ENCODE measurements at places on chromosomes 12 and 14.

- no peak for DNase-seq
Observed at GRCh38 chr12:127711108-127711507, 555.9 kb upstream of the TMEM132C start.

- DNase-seq, result no peak
Observed at GRCh38 chr12:52434081-52434733, at the start of gene KRT75. KRT75 (minus strand) TSS chr12:52434371; CDS start chr12:52434304, 67 bp downstream.

- DNase-seq, result no peak
Observed at GRCh38 chr14:98622208-98623051, 649.6 kb downstream of the BCL11B start.

GRCh38 chr14:34199585-34199984 lies 248.7 kb upstream of the EGLN3 start:
- no peak for DNase-seq

DNA sequence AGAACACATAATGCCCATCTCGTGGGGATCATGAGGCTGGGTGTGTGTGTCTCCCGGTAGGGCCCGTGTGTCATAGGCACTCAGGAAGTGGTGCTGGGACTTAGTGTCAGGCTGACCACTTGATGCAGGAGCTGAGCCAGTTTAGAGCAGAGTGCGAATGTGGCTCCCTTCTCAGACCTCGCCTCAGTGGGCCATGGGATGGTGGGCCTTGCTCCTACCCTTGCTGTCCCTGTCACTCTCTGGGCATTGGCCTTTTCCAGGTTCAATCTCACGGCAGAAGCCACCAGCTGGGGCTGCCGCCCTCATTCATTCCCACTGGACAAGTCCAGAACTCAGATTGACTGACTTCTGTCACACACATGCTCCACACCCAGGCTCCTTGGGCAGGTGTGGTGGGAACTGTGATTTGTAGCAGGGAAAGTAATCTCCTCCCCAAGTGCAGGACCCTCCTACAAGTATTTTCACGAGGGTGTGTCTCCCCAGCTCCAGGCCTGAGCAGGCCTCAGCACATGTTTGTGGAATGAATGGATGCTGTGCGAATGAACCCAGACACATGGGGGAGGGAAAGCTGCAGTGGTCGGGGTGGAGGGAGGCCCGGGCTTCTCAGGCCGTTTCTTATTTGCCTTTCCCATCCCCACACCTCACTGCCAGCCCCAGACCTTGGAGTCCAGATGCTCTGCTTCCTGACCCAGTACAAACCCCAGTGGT lies 54.9 kb downstream of the BEGAIN start:
- DNase-seq, result no peak

- no peak for DNase-seq
Observed at GRCh38 chr12:9184276-9184675, 23.9 kb downstream of the PZP start.

DNA sequence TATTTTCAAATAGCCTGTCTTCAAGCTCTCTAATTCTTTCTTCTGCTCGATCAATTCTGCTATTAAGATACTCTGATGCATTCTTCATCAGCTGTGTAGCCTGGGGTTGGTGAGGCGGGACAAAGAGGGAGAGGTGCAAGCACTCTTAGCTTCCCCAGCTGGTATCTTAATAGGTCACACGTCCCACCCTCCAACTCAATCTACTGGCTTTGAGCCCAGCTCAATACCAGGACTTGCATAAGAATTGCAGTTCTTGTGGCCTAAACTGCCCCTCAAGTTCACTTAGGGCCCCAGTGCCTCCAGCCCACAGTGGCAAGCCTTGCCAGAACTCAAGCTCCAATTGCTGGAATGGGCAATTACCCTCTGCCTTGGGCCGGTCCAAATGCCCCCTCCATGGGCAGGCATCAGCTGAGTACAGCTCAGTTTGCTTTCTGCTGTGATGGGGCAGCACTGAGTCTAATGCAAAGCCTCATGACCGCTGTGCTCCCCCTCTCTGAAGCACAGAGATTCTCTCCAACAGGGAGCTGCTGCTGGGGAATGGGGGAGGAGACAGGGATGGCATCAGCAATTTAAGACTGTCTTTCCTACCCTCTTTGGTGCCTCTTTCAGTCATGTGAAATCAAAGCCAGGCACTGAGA lies 5.6 kb upstream of the SPATA7 start:
- DNase-seq, result no peak

- no peak for DNase-seq
Observed at GRCh38 chr12:126926023-126926594, 1340.9 kb upstream of the TMEM132C start.

DNA sequence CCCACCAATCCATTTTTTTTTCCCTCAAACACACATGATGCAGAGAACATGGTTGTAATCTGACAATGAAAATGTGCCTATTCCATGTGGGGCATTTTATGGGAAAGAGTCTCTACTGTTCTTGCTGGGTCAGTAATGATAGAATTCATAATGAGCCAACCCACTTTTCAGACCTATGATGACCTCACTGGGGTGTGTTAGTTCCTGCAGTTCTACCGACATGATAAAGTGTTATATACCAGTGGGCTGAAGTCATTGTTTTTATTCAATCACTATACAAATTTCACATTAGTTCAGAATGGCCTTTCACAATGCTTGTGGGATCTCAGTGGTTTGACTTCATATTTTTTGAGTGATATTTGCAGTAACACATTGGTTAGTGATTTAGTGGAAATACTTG lies 47.5 kb downstream of the PPFIBP1 start:
- DNase-seq, result no peak

DNA sequence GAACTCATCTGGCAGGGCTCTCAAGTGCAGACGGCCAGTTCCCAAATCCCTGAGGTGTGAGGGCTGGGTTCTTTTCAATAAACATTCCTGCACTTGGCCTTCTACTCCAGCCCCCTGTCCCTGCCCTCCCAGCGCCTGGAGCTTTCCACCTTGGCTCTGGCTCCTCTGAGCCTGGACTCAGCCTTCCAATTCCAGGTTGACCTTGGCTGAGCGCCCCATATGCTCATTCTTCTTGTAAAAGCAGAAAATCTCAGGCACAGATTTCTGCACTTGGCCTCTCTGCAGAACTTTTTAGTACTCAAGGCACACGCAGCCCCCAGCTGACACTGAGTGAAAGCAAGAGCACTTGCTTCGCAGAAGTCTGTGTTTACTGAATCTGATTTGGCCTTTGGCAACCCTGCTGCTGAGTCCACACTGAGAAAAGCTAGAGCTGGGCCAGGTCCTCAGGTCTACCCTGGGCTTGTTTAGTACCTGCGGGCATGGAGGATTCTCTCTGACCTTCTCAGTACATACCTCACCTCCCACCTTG lies 222.7 kb downstream of the MSRB3 start:
- DNase-seq, result no peak

DNA sequence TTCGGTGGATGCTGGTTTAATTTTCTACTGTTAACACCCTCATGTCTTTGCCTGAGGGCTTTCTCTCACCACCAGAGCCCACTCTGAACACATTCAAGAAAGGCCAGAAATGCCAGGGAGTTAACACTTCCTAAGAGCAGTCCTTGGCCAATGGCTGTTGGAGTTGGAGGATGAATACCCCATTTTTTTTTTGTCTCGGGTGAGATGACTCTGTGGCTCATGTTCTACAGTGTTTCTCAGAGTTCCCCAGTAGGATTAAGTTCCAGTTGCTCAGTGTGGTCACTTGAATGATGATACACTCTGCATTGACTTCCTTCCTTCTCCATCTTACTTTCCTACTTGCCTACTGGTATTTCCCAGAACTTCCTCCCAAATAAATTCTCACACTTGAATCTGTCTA lies 65.8 kb downstream of the FOS start:
- no peak for DNase-seq

GRCh38 chr12:58502841-58503240 lies 417.5 kb downstream of the LRIG3 start:
- DNase-seq, result no peak

- no peak for DNase-seq
Observed at GRCh38 chr14:96039633-96040311, 610 bp downstream of the C14orf132 start.

DNA sequence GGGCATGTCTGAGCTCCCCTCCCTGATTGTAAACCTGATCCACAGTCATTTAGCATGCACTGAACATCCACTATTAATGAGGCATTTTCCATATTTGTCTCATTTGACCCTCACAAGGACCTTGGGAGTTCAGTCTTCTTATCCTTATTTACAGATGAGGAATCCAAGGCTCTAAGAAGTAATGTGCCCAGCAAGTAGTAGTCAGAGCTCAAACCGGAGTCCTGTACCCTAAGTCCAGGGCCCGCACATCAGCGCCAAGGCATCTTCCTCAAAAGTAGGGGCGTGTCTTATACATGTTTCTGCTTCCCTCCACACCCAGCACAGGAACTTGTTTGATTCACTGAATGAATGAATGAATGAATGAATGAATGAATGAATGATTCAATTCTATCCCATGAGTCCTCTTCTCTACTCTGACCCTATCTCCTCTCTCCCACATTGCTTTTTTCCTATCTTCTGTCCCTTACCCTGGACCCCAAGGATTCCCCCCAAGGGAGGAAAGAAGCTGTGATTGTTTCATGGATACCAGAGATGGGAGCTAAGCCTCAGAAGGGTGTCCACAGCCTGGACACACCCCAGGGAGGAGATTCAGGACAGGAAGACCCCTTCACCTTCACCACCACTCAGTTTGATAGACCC lies 21.8 kb upstream of the KRT8 start:
- no peak for DNase-seq

GRCh38 chr14:52076334-52076733 lies 7.5 kb upstream of the NID2 start:
- no peak for DNase-seq

- no peak for DNase-seq
Observed at GRCh38 chr12:31466768-31467167, 124.2 kb downstream of the DENND5B start.

GRCh38 chr14:38248321-38249028 lies 7.4 kb downstream of the CLEC14A start:
- no peak for DNase-seq

GRCh38 chr14:104099096-104100041 lies 13.9 kb downstream of the ASPG start:
- DNase-seq, result no peak

GRCh38 chr14:49550286-49551184 lies 35.6 kb downstream of the RPS29 start:
- DNase-seq, result no peak

DNA sequence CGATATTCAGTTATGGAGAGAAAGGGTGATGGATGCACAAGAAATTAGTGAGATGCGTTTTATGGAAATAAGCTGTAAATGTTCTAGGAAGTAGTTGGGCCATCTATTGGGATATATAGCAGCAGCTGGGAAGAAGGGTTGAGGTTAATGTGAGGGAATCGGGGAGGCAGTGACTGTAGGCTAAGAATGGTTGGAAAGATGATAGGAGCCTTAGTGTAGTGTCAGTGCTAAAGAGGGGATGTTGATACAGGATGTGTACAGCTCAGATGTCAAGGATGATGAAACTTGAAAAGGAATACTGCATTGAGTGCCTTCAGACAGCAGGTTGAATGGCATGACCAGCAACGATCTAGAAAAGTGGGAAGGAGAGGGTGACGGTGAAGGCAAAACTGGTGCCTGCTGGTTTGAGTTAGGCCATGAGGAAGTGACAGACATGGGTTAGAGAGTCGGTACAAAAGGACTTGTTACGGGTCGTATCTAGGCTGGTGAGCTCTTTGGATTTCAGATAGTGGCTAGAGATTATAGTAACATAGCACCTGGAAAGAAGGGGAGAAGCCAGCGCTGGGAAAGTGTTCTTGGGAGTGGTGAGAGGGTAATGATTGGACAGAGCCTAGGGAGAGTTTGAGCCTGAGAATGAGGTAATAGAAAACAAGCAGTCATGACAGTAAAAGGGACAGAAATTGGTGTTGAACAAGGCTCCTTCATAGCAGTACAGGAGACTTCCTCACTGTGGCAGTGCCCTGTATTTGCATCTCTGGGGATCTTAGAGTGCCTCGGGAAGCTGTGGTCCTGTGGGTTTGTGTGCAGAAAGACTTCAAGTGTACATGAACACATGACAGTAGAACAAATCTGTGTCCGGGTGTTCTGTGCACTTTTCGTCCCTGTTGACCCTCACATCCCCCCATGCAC lies 9.6 kb downstream of the MARS1 start:
- no peak for DNase-seq

DNA sequence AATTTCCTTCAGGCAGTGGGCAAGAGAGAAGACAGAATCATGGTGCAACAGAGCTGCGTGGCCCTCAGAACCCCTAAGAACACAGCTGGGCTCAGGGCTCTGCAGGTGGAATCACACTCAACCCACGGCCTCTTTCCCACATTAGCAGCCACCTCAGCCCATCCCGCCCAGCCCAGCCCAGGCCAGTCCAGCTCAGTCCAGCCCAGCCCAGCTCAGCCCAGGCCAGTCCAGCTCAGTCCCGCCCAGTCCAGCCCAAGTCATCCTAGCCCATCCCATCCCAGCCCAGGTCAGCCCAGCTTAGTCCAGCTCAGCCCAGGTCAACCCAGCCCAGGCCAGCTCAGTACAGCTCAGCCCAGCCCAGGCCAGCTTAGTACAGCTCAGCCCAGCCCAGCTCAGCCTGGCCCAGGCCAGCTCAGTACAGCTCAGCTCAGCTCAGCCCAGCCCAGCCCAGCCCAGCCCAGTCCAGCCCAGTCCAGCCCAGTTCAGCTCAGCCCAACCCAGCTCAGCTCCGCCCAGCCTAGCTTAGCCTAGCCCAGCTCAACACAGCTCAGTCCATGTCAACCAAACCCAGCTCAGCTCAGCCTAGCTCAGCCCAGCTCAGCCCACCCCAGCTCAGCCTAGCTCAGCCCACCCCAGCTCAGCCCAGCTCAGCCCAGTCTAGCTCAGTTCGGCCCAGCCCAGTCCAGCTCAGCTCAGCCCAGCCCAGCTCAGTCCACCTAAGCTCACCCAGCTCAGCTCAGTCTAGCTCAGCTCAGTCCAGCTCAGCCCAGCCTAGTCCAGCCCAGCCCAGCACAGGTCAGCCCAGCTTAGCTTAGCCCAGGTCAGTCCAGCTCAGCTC lies 183.1 kb downstream of the TMEM121 start:
- no peak for DNase-seq

- DNase-seq, result no peak
Observed at GRCh38 chr14:76639606-76640229, 121.5 kb upstream of the VASH1 start.

GRCh38 chr14:81455390-81455789 lies 55.3 kb upstream of the STON2 start:
- no peak for DNase-seq

GRCh38 chr14:88064841-88065240 lies 59.9 kb downstream of the GPR65 start:
- no peak for DNase-seq

GRCh38 chr12:49950273-49951251 lies at the start of gene AQP2:
AQP2 (plus strand) TSS chr12:49950737; CDS start chr12:49950831, 94 bp downstream.
- no peak for DNase-seq

GRCh38 chr12:56629459-56630179 lies 507 bp downstream of the BAZ2A start:
- peak; percentile 64 for DNase-seq

- DNase-seq, result no peak
Observed at GRCh38 chr14:51116682-51117081, 21.8 kb upstream of the TRIM9 start.
